ENCODE measurements at places on chromosomes 1 and 21.

- DNase-seq: no peak
These were observed 182.2 kb downstream of the AJAP1 start for GRCh38 chr1:4836574-4836973.

- DNase-seq: no peak
These were observed 25.1 kb upstream of the LSS start for GRCh38 chr21:46253610-46254124.

DNA sequence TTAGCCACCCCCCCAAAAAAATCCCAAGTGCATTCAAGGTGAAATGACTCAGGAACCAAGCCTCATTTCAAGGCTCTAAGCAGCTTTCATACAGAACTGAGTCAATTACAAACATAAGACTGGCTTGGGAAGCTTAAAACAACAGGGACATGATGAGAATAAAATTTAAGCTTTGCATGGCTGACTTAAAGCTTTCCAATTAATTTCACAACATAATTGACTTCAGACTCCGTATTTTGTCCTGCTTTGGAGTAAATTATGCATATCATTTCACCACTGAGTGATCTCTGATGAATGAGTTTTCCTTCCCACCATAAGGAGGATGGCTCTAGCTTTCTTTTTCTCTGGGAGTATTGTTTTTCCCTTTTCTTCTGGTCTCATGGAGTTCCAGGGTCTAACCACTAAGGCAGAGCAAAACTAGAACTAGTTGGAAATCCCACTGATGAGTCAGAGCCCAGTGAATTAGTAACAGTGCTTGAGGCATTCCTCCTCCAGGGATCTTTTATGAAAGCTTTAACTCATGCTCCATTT lies 72.8 kb downstream of the XCL2 start:
- DNase-seq: no peak

DNA sequence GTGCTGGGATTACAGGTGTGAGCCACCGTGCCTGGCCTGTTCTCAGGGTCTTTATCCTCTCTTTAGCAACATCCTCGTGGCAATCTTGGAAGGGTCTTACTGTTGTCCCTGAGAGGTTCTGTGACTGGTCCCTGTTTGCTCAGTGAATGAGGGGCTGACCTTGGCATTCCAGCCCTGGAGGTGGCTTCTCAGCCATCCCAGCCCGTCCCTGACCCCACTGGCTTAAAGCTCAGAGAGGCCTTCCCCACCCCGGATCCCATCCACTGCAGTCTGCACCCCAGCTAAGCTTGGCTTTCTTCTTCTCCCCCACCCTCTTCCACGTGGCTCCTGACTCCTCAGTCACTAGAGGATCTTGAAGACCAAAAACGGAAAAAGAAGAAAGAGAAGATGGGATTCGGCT lies 88.3 kb upstream of the TMEM51 start:
- DNase-seq: no peak

GRCh38 chr1:117600966-117601365 lies 4.9 kb upstream of the TENT5C start:
- DNase-seq: no peak

DNA sequence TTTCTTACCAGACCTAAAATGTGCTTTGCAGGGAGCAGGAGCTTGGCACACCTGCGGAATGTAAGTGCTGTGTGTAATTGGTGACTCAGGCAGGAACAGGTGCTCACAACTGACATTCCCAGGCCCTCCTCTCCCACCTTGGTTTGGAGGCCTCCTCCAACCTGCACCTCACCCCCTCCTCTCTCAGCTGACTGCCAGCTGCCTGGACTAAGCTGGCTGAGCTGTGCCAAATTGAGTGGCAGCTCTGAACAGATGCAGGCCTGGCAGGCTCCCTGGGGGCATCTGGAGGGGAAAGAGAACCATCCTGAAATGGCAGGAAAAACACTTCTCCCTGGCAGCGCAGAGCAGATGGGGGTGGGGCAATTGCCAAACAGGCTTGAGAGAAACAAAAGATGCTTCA lies 91.7 kb upstream of the PGBD5 start:
- DNase-seq: peak; percentile 91

DNA sequence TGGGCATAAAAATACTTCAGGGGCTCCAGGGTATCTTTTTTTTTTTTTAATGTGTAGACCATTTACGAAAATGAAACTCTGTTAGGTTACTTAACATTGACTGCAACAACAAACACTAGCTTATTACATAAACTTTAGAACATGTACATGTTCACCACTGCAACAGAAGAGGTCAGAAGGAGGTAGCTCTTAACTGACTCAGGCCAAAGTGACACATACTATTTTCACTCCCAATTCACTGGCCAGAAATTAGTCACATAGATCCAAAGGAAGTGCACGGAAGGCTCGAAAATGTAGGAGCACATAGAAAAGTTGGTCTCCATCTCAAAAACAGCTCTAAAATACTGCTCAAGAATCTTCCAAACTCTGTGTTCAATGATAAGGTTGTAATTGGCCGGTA lies 107.2 kb downstream of the AKT3 start:
- no peak for DNase-seq

- no peak for DNase-seq
These were observed 88.9 kb downstream of the CCDC185 start for GRCh38 chr1:223482132-223482531.

GRCh38 chr1:234628089-234628488 lies 18.1 kb upstream of the IRF2BP2 start:
- no peak for DNase-seq

DNA sequence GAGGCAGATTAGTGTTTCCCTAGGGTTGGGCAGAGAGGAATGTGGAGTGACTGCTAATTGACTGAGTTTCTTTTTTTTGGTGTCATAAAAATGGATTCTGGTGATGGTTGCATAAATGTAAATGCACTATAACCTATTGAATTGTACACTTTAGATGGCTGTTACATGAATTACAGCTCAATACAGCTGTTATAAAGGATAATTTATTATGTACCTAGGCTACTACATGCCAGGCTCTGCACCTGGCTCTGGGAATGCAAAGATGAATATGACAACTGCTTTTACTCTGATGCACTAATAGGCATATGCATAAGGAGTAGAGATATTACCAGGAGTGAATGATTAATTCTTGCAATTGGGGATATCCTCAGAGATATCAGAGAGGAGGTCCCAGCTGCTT lies 345.3 kb downstream of the PTBP2 start:
- no peak for DNase-seq

DNA sequence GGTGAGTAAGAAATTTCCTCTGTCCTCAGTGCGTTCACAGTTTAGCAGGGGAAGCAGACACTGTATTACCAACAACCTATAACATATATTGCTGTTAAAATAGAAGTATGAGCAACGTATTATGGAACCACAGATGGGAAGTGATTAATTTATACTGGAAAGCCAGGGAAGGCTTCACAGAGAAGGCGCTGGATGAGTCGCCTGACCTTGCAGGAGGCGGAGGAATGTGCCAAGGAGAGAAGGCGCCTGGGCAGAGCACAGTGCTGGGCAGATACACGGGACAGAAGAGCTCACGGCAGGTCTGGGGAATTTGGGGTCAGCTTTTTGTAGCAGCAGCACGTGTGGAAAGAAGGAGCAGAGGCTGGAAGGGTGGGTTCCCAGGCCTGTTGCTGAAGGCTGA lies 116.3 kb downstream of the DHRS3 start:
- DNase-seq: no peak

GRCh38 chr1:19042675-19043578 lies 86.5 kb upstream of the IFFO2 start:
- DNase-seq: no peak

- no peak for DNase-seq
These were observed 30.4 kb upstream of the ZBTB21 start for GRCh38 chr21:42040411-42041180.

DNA sequence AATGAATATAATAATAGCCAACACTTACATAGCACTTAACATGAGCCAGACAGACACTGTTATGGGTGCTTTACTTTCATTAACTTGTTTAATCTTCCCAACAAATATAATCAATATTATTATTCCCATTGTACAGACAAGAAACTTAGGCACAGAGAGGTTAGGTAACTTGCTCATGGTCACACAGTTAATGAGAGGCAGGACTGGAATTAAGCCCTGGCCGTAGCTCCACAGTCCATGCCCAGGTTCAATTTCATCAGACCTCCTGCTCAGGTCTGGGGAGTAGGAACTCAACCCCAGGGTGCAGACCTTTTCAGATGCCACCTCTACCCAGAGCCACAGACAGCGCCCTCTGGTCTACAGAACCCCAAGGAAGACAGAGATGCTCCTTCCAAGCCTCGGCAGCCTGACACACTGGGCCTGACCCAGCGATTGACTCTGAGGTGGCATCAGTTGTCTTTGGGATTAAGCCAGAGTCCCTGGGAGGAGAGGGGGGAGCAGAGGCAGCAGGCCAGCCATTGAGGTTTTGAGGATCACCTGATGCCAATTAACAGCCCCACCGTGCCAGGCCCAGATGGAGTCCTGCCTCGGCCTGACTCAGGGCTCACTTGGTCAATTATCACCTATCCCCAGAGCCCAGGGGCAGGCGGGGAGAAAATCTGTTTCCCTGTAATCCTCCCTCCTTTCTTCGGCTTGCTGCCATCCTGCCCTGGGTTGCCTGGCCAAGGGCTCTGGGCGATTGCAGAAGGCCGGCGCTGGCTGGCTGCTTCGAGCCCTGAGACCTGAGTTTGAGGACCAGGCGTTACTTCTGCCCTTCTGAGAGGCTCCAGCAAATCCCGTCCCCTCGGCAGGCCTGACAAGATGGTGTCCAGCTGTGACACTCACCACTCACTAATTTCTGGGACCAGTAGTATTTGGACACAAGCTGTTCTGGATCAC lies 116.7 kb downstream of the LACTBL1 start:
- DNase-seq: peak; percentile 80

DNA sequence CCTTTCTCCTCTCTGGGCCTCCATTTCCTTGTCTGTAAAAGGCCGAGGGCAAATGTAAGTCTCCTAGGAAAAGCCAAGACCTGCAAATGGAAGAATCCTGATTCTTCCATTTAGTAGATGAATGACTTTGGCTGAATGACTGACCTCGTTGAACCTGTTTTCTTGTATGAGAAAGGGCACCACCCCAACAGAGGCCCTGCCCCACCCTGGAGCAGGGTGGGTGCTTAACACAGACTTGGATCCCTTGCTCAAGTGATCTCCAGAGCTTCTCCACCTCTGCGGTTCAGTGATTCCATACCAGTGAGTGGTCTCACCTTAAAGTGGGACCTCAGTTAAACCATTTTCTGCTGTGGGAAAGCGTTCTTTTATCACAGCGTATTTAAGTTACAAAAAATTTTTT lies 39.0 kb upstream of the GUCA2B start:
- DNase-seq: no peak

DNA sequence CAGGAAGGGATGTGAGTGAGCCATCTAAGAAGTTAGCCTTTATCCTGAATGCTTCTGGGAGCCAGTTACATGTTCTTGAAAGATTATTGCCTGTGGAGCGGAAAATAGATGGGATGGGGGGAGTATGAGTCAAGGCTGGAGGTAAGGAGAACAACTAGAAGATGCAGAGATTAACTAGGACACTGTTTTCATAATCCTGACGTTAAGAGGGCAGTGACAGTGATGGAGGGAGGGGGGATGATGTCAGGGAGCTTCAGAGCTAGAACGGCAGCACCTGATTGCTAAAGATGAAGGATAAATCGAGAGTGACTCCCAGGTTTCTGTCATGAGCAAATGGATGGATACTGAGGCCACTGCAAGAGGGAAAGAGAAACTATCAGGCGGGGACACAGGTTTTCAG lies 10.0 kb upstream of the RCSD1 start:
- no peak for DNase-seq

DNA sequence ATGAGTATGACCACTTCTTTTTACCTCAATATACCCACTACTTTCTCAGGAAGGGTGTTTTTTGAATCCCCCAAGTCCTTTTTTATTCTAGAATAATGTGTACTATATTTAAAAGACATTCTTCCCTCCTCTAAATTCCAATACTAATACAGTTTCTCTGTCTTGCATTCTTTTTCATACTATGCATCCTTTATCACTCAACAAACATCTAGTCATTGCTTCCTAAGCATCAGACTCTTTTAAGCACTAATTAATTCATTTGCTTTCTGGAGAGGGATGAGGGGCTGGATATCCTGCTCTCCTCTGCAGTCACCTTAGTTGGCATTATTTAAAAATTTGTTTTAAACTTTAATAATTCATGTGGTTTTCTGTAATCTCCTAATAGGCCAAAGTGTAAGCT lies 838.8 kb downstream of the KCNT2 start:
- DNase-seq: no peak

DNA sequence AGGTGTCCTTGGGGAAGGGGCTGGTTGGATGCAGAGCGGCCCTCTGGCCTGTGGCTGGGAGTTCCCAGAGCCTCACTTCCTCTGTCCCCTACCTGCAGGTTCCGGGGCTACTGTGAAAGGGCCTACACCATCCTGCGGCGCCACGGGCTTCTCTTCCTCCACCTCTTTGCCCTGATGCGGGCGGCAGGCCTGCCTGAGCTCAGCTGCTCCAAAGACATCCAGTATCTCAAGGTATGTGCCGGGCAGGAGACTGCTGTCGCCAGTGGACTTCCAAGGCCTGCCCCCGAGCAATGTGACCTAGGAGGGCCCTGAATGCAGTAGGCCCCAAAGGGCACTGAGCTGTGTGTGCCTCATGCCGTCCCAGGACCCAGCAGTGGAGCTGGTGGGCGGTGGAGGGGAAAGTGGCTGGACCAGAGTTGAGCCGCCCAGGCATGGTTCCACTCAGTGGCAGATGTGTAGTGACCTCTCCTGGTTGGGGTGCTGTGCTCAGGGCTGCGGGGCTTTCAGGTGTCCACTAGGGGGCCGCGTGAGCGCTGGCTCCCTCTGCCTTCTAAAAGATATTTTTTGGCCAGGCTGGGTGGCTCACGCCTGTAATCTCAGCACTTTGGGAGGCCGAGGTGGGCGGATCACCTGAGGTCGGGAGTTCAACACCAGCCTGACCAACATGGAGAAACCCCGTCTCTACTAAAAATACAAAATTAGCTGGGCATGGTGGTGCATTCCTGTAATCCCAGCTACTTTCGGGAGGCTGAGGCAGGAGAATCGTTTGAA lies 73.4 kb downstream of the PIK3CD start:
- no peak for DNase-seq

DNA sequence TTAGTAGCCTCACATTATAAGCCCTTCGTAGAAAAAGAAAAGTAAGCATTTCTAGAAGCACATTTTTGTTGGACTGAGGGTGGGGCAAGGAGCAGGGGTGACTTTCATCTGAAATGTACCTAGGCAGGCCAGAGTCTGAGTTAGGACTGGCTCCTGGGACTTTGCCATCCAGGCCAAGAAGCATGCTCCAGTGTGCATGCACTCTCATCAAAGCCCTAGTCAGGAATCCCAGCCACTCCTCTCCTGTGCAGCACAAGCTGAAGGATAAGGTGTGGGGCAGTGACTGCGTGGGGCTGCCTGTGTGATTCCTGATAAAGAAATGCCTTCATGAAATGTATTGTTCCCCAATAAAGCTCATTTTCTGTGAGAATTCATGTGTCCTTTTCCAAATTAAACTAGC lies 88.2 kb downstream of the GFI1 start:
- DNase-seq: no peak

GRCh38 chr21:38505654-38506523 lies 7.6 kb upstream of the ERG start:
- peak; percentile 40 for DNase-seq
